ENCODE measurements at places on chromosomes 2 and 18. TPM values are rescaled to one million over a fixed set of nuclear protein-coding genes. Genes with fewer than 3 reads are reported as not detected.

The DSG1 gene
- polyA plus RNA-seq: 0.06 TPM

The STK39 gene
- 33.3 TPM for polyA plus RNA-seq

The THOC1 gene
- 68.0 TPM for polyA plus RNA-seq

The MERTK gene
- 24.5 TPM for polyA plus RNA-seq

The MTCL1 gene
- 16.4 TPM for polyA plus RNA-seq

The TXNDC2 gene
- polyA plus RNA-seq: not detected

The SIX2 gene
- polyA plus RNA-seq: 19.9 TPM

The C2orf66 gene
- polyA plus RNA-seq: 0.29 TPM

The RIOK3 gene
- 71.9 TPM for polyA plus RNA-seq

The LRP1B gene
- polyA plus RNA-seq: 0.90 TPM

The COL4A4 gene
- 53.8 TPM for polyA plus RNA-seq

The DNER gene
- polyA plus RNA-seq: 66.7 TPM

The CNTNAP5 gene
- not detected for polyA plus RNA-seq

The GKN1 gene
- not detected for polyA plus RNA-seq

The IL36B gene
- not detected for polyA plus RNA-seq

The NT5DC4 gene
- 0.07 TPM for polyA plus RNA-seq

The CAPN14 gene
- polyA plus RNA-seq: 0.04 TPM

The EVX2 gene
- polyA plus RNA-seq: not detected

The LOXHD1 gene
- polyA plus RNA-seq: 0.28 TPM

The RAB27B gene
- 3.8 TPM for polyA plus RNA-seq

The INPP5D gene
- 6.7 TPM for polyA plus RNA-seq

The MEP1B gene
- polyA plus RNA-seq: not detected

The KCNG2 gene
- not detected for polyA plus RNA-seq

The SNORC gene
- polyA plus RNA-seq: 2.2 TPM

The WNT10A gene
- polyA plus RNA-seq: 0.96 TPM

The BBS5 gene
- 11.4 TPM for polyA plus RNA-seq

The EN1 gene
- not detected for polyA plus RNA-seq

The HOXD8 gene
- 193 TPM for polyA plus RNA-seq

The FAM161A gene
- polyA plus RNA-seq: 16.3 TPM

The ID2 gene
- polyA plus RNA-seq: 312 TPM

The IL18R1 gene
- 2.7 TPM for polyA plus RNA-seq

The SULT1C4 gene
- 47.8 TPM for polyA plus RNA-seq

The IL36A gene
- polyA plus RNA-seq: not detected

The NTSR2 gene
- not detected for polyA plus RNA-seq

The REG3A gene
- polyA plus RNA-seq: not detected

The RBBP8 gene
- 64.1 TPM for polyA plus RNA-seq

The ZNF804A gene
- polyA plus RNA-seq: 1.8 TPM

The AQP12B gene
- 0.74 TPM for polyA plus RNA-seq

The CCDC141 gene
- 0.83 TPM for polyA plus RNA-seq

The CHRND gene
- 0.59 TPM for polyA plus RNA-seq

The RESP18 gene
- not detected for polyA plus RNA-seq

The DSG4 gene
- 0.03 TPM for polyA plus RNA-seq

The KRTCAP3 gene
- polyA plus RNA-seq: 8.1 TPM

The GULP1 gene
- polyA plus RNA-seq: 64.1 TPM

The NYAP2 gene
- polyA plus RNA-seq: 0.03 TPM
